ENCODE measurements at places on chromosomes 16 and 17.

DNA sequence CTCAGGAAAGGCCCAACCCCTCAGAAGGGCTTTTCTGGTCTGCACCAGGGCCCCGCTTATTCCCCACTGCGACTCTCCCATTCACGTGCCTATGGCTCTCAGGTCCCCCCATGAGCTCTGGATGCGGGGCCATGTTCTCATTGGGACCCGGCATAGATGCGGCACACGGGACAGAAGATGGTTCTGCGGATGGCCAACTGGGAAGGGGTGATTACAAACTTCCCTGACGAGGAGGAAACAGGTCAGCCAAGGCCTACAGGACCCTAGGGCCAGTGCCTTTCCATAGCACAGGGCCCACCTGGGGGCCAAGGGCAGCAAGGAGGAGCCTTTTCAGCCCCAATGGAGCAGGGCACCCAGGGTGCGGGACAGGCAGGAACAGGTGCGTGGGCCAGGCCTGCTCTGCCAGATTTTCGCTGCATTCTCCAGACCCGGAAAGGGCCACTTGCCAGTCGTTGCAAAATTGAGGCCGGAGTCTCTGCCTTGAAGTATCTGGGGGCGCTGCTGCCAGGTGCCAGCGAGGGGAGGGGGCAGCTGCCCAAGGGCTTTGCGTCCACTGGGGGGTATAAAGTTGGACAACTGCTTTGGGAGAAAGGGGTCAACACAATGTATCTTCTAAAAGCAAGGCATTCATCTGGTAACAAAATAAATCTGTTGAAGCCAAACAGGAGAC, 20.5 kb downstream of the SLC7A5 start:
- no peak for DNase-seq

DNA sequence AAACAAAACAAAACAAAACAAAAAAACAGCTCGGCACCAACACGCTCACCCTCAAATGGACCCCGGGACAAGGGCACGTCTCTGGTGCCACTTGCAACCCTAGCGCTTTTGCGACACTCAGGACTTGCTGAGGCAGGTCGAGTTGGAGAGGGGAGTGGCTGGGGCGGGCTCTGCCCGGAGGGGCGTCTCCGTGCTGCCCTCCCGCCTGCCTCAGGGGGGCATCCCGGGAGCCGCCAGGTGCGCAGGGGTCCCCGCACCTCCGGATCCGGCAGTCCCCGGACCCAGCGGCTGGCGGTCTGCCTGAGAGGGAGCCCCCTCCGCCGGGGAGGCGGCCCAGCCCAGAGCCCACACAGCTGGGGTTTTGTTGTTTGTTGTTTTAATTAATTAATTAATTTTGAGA, at the start of gene SLC52A1:
TSS of gene SLC52A1 (minus strand) at position 112 of the 400 bp plus-strand sequence. CDS start 820 bp downstream, outside the sequence.
- DNase-seq = no peak

GRCh38 chr17:69557339-69557738, 142.8 kb downstream of the MAP2K6 start:
- no peak for DNase-seq

DNA sequence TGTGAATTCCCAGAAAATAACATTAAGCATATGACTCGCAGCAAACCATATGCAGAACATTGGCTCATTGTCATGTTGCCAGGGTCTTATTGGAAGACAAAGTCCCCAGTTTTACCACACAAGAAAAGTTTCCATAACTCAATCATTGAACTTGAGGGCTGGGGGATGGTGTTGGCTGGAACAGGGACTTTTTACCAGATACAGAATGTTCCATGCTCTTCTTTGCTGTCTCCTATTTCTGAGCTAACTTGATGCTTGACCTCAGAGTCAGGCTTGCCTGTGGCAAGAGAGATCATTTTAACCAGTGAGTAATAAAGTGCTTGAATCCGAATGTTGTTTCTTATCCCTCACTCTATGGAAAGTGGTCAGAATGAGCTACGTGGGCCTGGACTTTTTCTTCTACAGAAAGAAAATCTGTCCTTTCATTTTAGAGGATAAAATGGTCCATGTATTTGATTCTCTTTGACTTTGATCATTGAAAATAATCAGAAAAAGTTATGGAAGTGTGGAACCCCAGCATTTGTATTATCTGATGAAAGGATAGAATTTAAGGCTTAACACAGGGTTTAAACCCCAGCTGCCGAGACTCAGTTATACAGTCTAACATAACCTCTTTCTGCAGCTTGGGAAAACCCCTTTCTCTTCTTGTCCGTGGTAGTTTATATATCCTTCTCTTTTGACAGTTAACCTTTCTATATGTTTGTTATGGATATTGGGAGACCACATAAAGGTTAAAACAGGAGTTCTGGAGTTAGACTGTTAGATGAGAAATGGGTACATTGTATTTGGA, 67.0 kb downstream of the TUBD1 start:
- peak; percentile 81 for DNase-seq
